ENCODE measurements at places on chromosomes 12 and 14.

GRCh38 chr14:24437020-24437735 lies 5.4 kb downstream of the SDR39U1 start:
- DNase-seq = no peak

DNA sequence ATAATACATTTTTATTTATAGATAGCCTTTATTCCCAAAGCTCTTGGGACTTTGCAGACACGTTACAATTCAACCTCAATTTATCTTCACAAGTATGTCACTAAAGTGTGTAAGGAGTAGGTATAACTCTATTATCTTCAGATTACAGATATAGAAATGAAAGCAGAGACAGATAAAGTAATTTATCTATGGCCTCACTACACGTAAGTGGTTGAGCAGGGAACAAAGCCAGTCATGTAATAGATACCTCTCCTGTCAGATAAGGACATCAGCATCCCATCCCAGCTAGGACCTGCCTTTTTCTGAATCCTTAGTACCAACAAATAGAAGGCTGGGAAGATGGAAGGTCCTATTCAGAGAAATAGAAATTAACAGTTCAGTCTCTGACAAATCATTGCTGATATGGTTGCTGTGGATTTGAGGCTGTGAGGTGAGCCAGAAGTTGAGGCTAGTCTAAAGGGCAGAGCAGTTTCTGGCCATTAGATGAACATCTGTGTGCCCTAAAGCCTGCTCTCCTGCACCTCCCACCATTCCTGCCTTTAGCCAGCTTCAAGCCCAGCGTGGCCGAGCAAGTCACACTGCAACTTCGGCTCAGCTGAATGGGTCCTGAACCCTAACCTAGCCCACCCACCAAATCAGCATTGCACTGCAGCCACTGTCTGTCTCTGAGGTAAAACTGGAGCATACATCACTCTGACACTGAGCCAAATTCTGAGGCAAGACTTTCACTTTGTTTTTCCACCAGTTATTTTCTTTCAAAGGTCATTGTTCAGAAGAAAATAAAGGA lies 71.1 kb upstream of the PLEKHA5 start:
- no peak for DNase-seq

DNA sequence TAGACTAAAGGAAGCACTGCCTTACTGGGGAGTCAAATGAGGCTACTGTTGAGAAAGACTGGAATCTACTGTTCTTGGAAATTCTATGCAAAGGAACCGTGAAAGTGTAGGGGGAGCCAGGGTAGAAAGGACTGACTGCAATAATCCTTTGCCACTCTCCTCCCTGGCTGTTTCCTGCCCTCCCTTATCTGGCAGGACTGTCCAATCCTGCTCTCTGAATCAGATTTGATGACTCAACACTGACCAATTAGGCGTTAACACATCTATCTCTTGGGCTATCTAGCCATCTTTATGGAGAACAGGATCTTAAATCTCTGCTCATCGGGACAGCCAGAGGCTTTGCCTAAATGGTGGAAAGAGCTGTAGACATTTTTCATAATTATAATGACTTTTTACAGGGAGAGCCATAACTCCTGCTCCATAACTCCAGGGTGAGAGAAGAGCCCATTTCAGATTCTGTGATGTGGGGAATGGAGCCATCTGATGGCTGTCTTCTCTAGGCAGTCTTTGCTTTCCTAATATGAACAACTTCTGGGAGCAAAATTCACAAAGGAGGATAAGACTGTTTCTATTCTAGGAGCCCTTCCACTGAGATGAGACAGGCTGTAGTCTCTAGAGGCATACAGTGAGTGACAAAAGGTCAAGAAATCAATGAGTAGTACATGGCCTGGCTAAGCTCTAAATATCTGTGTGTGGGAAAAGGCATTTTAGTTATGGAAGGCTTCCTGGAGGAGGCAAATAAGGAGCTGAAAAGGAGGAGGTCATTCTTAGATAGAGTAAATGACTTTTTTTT lies 68.9 kb upstream of the CISTR start:
- DNase-seq = peak; percentile 63

DNA sequence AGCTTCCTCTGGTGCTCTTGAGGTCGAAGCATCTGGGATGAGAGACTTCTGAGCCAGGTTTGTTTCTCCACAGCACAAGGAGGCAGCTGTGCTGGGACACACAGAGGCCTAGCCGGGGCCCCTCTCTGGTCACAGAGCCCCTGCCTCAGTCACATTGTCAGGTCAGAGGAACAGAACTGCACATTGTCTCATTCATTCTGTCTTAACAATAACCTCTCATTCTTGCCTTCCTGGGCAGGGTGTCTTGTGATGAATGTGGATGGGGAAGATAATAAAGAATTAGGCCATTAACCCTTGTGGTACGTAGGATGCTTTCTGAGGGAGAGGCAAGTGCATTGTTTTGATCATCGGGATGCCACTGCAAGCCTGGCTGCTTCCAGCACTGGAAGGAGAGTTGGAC lies 29.8 kb downstream of the FNTB start:
- DNase-seq = no peak

DNA sequence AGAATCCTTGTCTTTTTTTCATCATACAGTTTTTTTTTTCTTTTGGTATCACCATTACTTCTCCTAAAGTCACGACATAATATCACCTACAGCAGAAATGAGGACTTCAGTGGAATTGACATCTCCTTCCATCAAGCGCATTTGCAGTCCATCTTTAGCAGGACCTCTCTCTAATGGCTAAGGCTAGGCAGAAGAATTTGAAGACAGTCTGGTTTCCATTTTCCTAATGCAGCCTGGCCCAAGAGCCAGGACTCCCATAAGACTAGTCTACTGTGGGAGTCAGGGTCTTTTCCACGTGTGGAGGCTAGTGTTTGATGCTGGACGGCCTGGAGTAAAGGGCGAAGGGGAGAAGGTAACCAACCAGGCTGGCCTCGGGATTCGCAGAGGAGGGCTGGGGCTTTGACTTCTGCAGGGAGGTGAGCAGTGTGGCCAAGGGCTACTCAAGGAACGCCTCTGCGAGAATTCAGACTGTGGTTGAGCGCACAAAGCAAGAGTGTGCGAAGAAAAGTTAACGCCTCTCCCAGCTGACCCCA lies 769 bp upstream of the ZNF740 start:
- no peak for DNase-seq

DNA sequence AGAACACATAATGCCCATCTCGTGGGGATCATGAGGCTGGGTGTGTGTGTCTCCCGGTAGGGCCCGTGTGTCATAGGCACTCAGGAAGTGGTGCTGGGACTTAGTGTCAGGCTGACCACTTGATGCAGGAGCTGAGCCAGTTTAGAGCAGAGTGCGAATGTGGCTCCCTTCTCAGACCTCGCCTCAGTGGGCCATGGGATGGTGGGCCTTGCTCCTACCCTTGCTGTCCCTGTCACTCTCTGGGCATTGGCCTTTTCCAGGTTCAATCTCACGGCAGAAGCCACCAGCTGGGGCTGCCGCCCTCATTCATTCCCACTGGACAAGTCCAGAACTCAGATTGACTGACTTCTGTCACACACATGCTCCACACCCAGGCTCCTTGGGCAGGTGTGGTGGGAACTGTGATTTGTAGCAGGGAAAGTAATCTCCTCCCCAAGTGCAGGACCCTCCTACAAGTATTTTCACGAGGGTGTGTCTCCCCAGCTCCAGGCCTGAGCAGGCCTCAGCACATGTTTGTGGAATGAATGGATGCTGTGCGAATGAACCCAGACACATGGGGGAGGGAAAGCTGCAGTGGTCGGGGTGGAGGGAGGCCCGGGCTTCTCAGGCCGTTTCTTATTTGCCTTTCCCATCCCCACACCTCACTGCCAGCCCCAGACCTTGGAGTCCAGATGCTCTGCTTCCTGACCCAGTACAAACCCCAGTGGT lies 54.9 kb downstream of the BEGAIN start:
- DNase-seq = no peak

GRCh38 chr14:75833326-75834020 lies 148.3 kb downstream of the TGFB3 start:
- DNase-seq = no peak

DNA sequence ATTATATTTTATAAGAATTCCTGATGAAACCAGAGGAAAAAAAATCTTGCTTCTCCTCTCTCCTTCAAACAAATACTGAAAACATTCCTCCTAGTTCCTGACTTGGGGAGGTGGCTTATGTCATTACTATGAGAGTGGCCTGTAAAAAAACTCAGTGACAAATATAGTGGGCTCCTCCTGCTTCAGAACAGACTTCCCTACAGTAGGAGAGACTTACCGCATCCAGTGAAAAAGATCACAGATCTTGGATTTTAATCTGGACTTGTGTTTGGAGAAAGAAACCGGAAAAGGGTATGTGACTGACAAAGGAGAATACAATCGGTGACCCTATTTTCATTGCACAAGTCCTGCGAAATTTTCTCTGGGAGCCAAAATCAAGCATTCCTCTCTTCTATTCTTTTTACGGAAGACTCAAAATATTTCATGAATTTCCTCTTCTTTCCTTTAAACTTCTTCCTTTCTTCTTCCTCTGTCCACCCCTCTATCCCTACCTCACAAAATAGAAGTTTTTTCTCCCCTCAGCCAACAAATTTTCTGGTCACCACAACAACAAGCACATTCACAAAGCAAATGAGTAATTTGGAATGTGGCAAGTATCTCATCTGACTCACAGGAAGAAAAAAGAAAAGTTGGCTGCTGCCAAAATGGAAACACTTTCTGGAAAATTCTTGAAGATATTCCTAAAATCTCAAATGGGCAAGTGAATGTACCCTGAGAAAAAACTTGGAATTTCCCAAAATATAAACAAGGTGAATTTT lies 185.1 kb upstream of the CDKN3 start:
- DNase-seq = peak; percentile 66

GRCh38 chr14:68386950-68387779 lies 405.7 kb downstream of the ZFP36L1 start:
- DNase-seq = no peak

- DNase-seq = no peak
These were observed 49.2 kb downstream of the DUSP16 start for GRCh38 chr12:12513416-12514006.

DNA sequence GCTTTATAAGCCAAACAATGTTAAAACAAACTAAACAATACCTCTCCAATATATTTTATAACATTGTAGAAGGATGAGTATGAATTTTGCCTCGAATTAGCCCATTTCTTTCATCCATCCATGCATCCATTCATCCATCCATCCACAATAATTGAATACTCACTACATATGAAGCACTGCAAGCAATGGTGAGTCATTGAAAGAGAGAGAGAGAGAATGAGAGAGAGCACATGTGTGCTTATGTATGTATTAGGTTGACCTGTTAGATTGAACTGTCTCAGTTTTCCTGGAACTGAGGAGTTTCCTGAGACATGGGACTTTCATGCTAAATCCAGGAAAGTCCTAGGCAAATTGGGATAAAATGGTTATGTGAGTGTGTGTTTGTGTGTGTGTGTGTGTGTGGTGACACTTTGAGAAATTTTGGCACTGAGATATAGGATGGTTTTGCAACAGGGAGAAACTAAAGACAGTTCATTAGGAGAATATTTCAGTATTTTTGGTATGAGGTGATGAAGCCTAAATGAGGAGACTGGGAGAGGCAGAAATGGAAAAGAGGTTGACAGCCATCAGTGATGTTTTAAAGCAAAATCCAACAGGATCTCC lies 98.4 kb downstream of the C12orf75 start:
- no peak for DNase-seq

GRCh38 chr14:32977913-32978312 lies 39.2 kb downstream of the NPAS3 start:
- no peak for DNase-seq

- no peak for DNase-seq
These were observed 21.4 kb downstream of the TEAD4 start for GRCh38 chr12:2980630-2981029.

DNA sequence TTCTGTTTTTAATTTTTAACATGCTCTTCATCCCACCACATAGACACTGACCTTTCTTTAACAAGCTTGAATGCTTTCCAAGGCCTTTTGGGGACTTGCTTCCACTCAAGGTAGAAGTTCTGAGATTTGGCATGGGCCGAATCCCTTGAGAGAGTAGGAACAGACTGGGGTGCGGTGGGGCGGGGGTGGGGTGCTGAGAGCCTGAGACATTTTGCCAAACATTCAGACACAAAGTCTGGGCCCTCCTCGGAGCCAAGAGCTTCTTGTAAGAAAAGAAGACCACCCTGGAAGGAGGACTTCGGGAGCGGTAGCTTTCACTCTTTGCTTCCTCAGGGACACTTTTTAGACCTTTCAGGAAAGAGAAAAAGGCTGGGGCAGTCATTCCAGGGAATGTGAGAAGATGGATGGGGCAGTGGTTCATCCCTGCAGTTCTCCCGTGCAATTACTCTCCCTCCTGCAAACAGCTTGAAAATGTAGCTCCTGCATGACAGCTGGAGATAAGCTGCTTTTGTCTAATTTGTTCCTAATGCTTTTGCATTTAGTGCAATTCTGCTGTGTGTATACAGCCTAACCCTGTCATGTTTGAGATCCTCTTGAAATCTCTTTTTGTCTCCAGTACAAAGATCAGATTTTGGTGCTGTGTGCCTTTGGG lies 16.3 kb upstream of the MYO1H start:
- DNase-seq = no peak

- no peak for DNase-seq
These were observed 227.5 kb downstream of the MON2 start for GRCh38 chr12:62694116-62694515.

GRCh38 chr12:2944401-2945047 lies 14.7 kb upstream of the TEAD4 start:
- DNase-seq = no peak

GRCh38 chr12:74488134-74488533 lies 49.5 kb upstream of the ATXN7L3B start:
- DNase-seq = no peak

DNA sequence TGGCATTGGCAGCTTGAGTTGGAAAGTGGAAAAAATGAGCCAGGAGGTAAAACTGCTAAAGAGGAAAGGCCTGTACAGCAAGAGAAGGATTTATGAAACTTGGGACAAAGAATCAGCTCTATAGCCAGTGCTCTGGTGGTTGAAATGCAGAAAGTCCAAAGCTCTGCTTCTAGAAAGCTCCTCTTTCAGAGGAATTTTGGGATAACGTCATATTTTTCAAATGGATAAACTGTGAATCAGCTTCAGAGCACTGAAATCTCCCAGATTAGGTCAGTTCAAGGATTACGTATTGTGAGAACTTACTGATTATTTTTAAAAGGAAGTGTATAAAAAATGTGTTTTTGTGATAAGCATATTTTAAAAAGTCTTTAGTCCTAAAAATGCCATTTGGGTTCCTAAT lies 203.1 kb upstream of the CNOT2 start:
- no peak for DNase-seq

GRCh38 chr12:120140603-120141002 lies 24.1 kb upstream of the RAB35 start:
- DNase-seq = no peak

DNA sequence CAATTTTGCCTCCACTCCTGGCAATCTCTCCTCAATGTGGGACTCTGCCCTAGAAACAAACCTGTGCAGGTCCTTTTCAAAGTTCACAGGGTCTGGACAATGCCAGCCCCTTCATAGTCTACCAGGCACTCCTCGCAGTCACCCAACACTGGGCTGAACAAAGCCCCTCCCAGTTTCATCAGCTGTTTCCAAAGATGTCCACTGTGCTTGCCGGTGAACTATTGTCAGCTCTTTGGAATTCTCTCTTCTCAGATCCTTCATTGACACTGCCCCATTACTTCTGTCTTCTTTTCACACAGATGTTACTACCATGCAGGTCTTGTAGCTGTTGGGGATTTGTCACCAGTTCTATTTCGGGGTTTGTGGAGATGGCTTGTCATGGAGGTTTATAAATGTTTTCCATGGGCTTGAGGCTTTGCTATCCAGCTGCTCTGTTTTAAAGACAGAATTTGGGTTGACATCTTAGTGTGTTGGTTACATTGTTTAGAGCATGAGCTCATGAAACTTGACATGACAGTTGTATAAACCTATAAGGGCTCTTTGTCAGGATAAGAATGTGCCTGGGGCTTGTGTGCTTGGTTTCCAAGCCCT lies 77.3 kb upstream of the DHRS4 start:
- DNase-seq = no peak

GRCh38 chr12:105233041-105233905 lies 2.7 kb downstream of the APPL2 start:
- DNase-seq = no peak

Data from RKO (cell line).